ENCODE measurements at places on chromosomes 4 and X.

GRCh38 chrX:95505721-95506120 lies 1178.9 kb upstream of the DIAPH2 start:
- no peak for DNase-seq

GRCh38 chr4:185068837-185069236 lies 50.5 kb downstream of the HELT start:
- DNase-seq: no peak

DNA sequence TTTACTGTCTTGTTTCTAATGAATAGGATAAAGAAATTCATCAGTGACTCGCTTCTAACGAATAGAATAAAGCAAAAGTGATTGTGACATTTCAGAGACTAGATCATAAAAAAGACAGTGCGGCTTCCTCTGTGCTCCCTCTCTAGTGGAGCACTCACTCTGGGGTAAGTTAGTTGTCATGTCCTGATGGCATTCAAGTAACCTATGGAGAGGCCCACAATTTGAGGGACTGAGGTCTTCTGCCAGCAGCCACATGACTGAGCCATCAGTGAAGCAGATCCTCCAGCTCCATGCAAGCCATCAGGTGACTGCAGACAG lies 72.4 kb downstream of the YIPF6 start:
- no peak for DNase-seq

GRCh38 chr4:5662555-5662954 lies 45.8 kb downstream of the EVC2 start:
- no peak for DNase-seq

DNA sequence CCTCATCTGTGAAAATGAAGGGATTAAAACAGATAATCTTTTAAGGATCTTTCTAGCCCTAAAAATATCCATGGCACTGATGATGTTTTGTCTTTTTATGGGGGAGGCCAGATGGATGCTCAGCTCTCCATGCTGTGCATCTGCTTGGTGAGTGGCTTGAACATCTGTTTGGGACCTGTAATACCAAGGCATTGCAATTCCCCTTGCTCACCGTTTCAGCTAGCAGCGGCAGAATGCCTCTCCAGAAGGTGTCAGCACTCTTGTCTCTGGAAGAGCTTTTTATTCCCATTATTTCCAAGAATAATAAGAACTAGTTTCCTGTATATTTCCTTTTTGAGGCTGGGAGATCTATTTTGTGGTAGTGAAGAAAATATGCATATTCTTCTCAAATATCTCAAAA lies 151.9 kb upstream of the ANK2 start:
- DNase-seq: no peak

- DNase-seq: no peak
Measured at GRCh38 chr4:163092093-163092492, 74.6 kb downstream of the NAF1 start.

GRCh38 chr4:81724925-81725329 lies 253.2 kb upstream of the RASGEF1B start:
- DNase-seq: peak; percentile 80

DNA sequence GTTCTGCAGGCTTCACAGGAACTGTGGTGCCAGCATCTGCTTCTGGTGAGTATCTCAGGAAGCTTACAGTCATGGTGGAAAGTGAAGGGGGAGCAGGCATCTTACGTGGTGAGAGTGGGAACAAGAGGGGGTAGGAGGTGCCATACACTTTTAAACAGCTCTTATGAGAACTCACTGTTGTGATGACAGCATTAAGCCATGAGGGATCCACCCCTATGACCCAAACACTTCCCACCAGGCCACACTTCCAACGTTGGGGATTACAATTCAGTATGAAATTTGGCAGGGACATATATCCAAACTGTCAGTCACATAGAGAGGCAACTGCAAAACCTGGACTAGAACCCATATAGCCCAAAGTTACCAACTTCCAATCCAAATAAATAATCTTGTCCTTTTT lies 43.1 kb upstream of the ZCCHC12 start:
- no peak for DNase-seq

DNA sequence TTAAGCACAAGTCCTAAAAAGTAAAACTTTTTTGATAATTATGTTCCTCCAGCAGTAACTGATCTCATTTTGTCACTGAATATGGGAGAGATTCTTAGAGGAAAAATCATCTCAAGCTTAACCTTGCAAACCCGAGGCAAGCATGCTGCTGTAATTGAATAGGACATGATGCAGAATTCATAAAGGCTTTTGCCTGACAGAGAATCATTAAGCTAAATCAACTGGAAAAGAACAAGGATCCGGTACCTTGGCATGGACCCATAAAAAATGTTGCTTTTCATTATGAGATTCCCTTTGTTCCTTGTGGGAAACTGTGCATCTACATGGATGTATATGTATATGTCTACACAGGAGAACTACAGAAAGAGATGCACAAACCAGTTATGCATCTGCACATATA lies 149.1 kb downstream of the PAPSS1 start:
- no peak for DNase-seq

DNA sequence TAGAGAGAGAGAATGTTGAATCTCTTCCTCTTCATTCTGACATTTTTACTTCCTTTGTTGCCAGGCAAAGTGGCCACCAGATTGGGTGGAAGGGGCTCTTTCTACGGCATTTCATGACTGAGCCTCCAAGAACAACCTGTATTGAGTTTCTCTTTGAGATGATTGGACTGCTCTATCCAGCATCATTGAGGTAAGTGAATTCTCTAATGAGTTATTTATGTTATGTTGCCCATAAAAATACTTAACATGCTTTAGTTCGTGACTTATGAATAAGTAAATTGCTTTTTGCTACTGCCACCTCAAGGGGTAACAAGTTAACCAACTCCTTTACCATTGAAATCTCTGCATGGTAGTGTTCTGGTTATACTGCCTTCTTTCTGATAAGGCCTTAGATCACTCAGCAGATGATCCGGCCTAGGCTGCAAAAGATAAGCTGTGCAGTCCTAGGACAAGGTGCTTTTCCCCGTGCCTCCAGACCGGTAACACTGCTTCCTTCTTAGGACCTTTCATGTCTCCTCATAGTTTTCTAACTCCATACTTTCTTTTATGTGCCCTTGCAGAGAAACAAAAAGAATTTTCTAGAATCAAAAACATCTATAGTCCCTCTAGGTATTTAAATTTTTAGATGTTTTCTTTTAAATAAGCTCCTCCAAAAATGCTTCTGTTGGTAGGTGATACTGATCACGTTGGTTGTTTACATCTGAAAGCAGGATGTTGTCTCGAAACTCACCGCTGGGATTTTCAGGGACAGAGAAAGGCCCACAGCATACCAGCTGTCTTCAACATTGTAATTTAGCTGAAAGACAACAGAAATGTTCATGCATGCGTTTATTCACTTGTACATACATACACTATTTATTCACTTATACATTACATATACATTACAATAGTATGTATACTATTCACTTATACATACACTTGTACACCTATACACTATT lies 157.1 kb upstream of the RBPJ start:
- DNase-seq: no peak

GRCh38 chr4:152828122-152828521 lies 48.4 kb downstream of the ARFIP1 start:
- no peak for DNase-seq

DNA sequence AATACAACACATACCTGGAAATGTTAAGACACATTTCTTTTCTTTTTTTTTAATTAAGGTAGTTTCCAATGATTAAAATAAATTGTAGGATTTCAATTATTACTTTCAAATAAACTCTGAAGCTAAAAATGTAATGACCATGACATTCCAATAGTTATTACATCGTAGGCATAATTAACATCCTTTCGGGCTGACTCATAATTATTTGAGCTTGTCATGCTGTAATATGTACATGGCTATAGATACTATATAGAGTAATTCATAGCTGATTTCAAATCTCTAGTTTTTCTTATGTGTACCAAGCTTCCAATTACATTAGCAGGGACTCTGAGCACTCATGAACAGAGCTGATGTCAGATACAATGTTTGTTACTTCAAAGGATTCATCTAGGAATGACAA lies 125.7 kb upstream of the GABRG1 start:
- no peak for DNase-seq

DNA sequence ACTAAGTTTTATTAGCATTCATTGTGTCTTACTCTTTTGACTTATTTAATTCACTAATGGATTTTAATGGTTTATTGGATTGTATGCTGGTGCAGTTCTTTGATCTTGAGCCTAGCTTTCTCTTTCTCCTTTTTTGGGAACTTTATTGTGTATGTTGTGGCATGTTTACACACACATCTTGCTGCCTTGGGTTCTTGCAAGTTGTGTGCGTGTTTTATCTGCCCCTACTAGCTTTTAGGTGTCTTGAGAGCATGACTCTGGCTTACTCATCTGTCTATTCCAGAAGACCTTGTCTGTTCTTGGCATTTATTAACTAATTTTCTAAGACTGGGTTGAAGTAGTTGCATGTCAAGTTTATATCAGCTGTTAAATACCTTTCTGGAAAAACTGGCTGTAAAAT lies 2.7 kb downstream of the TMEM165 start:
- DNase-seq: no peak

DNA sequence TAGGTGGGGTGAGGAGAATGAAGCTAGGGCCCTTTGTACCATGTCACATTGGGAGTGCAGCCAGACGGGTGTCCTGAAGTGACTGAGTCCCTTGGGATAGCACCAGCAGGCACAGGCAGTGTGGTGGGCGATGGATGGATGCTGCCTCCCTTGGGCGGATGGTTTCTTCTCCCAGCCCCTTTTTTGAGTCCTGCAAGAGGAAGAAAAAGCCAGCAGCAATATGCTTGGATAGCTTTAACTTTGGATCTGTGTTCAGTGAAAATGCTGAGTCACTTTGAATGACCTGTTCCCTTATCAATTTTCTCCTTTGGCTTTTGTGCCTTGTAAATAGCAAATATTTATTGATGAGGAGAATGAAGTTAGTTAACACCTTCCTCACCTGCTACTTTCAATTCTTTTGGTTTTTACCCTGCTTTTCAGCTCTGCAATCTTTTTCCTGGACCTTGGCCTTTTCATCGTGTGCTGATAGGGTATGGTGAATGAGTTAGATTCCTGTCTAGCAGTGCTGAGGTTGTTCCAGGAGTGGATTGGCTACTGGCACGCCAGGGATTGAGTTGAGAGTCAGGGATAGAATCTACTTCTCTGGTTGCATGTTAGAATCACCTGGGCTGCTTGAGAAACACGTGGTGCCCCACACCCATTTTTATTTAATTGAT lies 10.2 kb downstream of the DCUN1D4 start:
- DNase-seq: no peak

- DNase-seq: no peak
Measured at GRCh38 chr4:155734065-155734464, 24.8 kb upstream of the GUCY1B1 start.

GRCh38 chr4:182875453-182876405 lies 41.5 kb downstream of the DCTD start:
- DNase-seq: no peak

- DNase-seq: no peak
Measured at GRCh38 chr4:55359397-55359916, 13.4 kb downstream of the SRD5A3 start.
